ENCODE measurements at places on chromosomes 12 and 14. TPM values are rescaled to one million over a fixed set of nuclear protein-coding genes. Genes with fewer than 3 reads are reported as not detected.

BEGAIN gene
- total RNA-seq, result 10.0 TPM

TMEM30B gene
- total RNA-seq, result 0.21 TPM

UBE2N gene
- total RNA-seq, result 184 TPM

HOXC4 gene
- 4.3 TPM for total RNA-seq

KLRC4 gene
- not detected for total RNA-seq

CLEC2B gene
- 2.5 TPM for total RNA-seq

HCAR2 gene
- total RNA-seq, result 0.35 TPM

HOMEZ gene
- 9.4 TPM for total RNA-seq

LGALS3 gene
- 186 TPM for total RNA-seq

ADGRD1 gene
- total RNA-seq, result 0.34 TPM

IAPP gene
- not detected for total RNA-seq

SDR9C7 gene
- not detected for total RNA-seq

FAM181A gene
- not detected for total RNA-seq

RNASE11 gene
- not detected for total RNA-seq

PUS1 gene
- 83.7 TPM for total RNA-seq

HECTD4 gene
- 15.2 TPM for total RNA-seq

IQSEC3 gene
- 0.01 TPM for total RNA-seq

SMIM41 gene
- total RNA-seq, result not detected

TGFB3 gene
- total RNA-seq, result 0.63 TPM

GALNT6 gene
- total RNA-seq, result 4.3 TPM

TGM1 gene
- 0.68 TPM for total RNA-seq

TAS2R46 gene
- total RNA-seq, result not detected

OASL gene
- total RNA-seq, result 3.5 TPM

DENND5B gene
- 14.1 TPM for total RNA-seq

Measured in A549 treated with DMSO at 1 μM for 4 hours (cell line).